Renal pelvis (tissue), 12 donors: ENCODE measurements at places on chromosomes 5 and 9. TPM values are rescaled to one million over a fixed set of nuclear protein-coding genes. Genes with fewer than 3 reads are reported as not detected.

Gene OGN
- 40.6 TPM for polyA plus RNA-seq

DNA sequence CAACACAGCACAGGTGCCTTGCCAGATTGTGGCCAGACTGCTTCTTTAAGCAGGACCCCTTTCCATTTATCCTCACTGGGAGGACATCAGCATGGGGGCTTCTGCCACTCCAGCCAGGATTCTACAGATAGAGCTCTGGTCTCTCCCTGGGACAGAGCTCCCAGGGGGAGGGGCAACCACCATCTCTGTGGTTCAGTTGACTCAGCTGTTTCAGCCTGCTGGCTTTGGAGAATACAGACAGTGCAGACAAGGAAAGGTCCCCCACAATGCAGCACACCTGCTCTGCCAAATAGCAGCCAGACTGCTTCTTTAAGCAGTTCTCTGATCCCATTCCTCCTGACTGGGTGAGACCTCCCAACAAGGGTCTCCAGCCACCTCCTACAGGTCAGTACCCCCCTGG lies 132.8 kb downstream of the OR2K2 start:
- DNase-seq = no peak

Gene KCNIP1
- 10.2 TPM for polyA plus RNA-seq

Gene CAMK2A
- 5.4 TPM for polyA plus RNA-seq

DNA sequence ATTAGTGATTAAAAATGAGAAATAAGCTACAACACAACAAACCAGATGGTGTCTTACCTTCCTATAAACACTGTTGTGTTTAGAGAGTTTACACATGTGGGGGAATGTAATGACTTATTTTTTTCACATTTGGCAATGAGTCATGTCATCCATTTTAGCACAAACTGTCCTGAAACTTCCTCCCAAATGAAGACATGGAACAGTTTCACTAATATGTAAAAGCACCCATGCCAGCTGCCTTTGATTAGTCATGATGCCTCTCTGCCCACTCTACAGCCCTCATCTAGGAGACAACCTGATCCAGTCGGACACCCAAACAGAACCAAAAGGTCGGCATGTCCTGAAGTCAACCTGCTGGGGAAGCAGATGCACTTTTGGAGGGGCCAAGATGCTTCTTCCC lies 98.2 kb downstream of the SEMA5A start:
- DNase-seq = no peak

- no peak for DNase-seq
Measured at GRCh38 chr9:107895501-107896001, 406.0 kb upstream of the KLF4 start.

DNA sequence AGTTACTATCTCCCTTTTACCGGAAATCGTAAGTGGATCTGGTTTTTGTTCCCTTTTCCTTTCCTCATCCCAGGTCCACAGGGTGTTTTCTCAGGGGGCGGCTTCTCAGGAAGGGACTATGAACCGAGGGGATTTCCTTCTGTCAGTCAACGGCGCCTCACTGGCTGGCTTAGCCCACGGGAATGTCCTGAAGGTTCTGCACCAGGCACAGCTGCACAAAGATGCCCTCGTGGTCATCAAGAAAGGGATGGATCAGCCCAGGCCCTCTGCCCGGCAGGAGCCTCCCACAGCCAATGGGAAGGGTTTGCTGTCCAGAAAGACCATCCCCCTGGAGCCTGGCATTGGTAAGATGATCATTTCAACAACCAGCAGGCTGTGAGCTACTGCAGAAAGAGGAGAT lies 75.8 kb downstream of the GOLPH3 start:
- DNase-seq = peak; percentile 23

Gene HSPA4
- 138 TPM for polyA plus RNA-seq

- no peak for DNase-seq
Measured at GRCh38 chr5:139862803-139863202, 67.2 kb downstream of the PSD2 start.

DNA sequence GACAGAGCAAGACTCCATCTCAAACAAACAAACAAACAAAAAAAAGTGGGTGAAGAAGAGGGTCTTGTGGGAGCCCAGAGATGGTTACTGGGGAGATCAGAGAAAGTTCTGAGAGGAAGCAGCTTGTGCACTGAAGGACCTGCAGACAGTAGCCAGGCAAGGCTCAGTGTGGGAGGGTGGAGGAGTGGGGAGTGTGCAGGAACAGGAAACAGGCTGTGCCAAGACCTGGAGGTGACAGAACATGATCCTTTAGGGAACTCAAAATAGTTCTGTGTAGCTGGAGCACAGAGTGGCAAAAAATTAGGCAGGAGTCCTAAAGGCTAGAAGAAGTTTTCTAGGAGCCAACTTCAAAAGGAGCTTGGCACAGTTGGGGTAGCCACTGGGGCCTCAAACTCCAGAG lies 19.2 kb upstream of the NANS start:
- DNase-seq = no peak

GRCh38 chr9:86795047-86795442 lies 152.3 kb downstream of the GAS1 start:
- DNase-seq = no peak

DNA sequence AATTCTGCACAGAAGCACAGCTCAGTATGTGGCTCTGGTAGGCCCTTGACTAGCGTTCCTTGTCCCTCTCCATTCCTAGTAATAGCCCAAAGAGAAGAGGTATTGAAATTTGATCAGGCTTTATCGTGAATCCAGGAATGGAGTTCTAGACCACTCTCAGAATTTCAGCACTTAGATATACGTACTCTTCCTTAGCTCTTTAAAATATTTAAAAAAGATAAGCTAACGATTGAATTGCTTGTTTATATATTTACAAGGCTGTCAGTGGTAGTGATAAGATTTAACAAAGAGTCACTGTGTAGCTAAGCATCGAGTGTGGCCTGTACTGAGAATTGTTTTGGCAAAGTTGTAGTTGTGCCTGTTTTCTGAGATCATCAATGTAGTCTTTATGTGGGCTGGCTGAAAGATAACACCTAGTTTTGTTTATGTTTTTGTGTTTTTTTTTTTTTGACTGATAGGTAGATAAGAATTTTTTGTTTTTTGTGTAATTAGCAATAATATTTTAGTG lies 2.5 kb downstream of the KIAA1958 start:
- DNase-seq = no peak

DNA sequence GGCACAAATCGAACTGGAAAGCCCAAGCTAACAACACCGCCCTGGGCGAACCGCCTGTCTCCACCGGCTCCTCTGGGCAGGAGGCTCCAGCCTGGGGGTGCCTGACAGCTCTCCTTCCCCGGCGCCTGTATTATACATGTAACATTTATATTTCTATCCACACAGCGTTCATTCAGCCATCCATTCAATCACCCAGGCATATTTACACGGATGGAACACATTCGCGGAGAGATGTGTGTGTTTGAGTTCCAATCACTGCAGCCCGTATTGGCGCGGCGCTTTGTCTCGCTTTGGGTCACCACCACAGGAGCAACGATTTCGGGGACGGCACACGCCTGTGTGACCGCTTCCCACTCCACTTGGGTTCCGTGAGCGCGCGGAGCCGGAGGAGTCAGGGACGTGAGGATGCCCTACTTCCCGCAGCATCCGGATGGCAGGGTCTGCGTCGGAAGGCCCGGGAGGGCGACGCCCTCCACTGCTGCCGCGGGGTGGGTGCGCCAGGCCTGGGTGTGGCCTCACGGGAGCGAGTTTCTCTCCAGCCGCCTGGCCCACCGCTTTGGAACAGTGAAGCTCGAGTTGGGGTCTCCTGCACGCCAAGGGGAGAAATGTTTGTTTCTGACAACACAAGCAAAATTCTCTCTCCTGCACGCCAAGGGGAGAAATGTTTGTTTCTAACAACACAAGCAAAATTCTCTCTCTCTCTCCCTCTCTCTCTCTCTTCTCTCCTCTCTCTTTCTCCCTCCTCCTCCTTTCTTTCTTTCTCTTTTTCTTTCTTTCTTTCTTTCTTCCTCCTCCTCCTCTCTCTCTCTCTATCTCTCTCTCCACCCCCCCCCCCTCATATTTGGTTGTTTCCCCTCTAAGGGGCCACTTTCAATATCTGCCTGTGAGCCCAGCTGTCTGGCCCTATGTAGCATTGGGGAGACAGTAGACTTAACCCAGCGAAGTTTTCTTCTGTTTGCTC lies 1.1 kb upstream of the SV2C start:
- no peak for DNase-seq

DNA sequence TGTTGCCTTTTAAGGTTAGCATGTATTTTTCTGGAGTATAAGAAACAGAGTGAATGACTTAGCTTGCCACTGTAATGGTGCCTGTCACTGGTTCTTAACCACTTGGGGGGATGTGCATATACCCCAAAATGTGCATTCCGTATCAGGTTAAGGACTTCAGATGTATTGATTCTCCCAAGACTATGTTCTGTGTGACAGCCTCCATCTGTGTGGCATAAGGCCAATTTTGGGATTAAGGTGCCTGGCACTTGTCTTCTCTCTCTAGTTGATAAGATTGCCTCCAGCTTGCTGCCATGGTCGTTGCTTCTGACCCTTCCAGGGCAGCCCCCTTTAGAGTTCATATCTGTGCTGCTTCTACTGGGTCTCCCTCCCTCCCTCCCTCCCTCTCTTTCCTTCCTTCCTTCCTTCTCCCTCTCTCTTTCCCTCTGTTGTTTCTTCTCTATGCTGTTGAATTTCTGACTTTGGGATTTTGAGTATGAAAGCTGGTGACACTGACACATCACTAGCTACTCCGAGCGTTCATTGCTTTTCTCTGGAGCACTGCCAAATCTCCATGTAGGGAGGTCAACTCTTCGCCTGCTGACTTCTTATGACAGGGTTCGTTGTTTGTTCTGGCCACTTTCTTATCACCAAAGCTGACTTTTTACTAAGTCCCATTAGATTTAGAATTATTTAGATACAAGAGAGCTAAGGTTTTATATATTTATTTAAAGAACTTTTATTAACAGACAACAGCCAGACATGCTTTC lies 31.0 kb downstream of the TNFAIP8 start:
- DNase-seq = no peak

Gene SLC45A2
- 0.96 TPM for polyA plus RNA-seq

DNA sequence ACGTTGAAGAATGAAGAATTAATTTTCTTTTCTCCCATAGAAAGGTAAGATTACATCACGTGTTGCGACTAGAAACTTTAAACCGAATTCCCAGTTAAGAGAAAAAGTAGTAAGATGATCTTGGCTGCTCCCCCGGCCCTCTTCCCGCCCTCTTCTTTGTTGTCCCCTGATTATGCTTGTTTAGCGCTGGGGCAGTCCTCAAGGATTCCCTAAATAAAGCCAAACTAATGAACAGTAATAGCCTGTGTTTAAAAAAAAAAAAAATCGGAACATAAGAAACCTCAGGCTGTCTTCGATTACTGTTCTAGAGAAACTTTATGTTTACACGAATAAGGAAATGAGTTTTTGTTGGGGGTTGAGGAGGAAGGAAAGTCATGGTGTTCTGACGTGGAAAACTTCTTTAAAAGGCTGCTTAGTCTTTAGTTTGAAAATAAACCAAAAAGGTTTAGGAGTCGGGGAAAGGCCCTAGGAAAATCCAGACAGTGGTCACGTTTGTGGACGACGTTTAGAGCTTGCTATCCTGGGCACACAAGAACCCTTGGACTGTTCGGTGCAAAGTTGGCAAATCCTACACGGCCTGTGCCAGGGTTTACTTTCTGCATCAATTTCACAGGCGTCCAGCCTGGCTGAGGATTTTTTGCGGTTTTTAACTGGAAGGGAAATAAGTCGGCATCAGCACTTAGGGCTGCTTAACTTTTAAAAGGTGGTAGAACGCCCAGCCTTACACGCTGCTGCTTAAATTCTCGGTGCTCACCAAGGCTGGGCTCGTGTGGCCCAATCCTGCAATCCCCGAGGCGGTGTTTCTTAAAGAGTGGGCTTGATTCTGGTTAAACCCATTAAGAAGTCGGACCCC lies 1.1 kb upstream of the MAT2B start:
- peak; percentile 62 for DNase-seq
